Thyroid gland (tissue), 4 donors: ENCODE measurements at places on chromosomes 5 and 9. TPM values are rescaled to one million over a fixed set of nuclear protein-coding genes. Genes with fewer than 3 reads are reported as not detected.
A peak's percentile ranks its signal among the peaks of the same experiment; 100 is the strongest.

GRCh38 chr9:84254972-84255371, 85.6 kb downstream of the SLC28A3 start:
- DNase-seq, result peak; percentile 96

GRCh38 chr5:6788439-6788838, 75.2 kb downstream of the TENT4A start:
- no peak for DNase-seq

- no peak for DNase-seq
These were observed 2.5 kb downstream of the IL7R start for GRCh38 chr5:35859101-35859661.

GRCh38 chr5:113053511-113053995, 77.0 kb downstream of the DCP2 start:
- DNase-seq, result no peak

Gene DNAJB5
- 18.7 TPM for total RNA-seq

- no peak for DNase-seq
These were observed 132.3 kb upstream of the TAF11L2 start for GRCh38 chr5:17365811-17366138.

Gene PSIP1
- 57.0 TPM for total RNA-seq

DNA sequence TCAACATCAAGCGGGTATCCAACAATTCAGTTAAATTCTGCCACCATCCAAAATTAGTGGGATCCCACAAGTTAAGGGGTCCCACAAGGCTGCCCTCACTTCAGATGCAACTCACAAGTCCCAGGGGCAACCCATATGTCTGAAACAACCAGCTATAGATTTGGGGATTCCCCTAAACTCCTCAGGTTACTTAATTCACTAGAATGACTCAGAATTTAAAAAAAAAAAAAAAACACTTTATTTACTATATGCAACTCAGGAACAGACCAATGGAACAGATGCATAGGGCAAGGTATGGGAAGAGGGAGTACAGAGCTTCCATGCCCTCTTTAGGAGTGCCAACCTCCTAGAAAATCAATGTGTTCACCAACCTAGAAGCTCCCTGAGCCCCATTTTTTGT, 15.1 kb downstream of the AUH start:
- DNase-seq, result no peak

- DNase-seq, result no peak
These were observed 526.3 kb downstream of the GABRG2 start for GRCh38 chr5:162593881-162594280.

Gene CKMT2
- 9.7 TPM for total RNA-seq

- no peak for DNase-seq
These were observed 4.4 kb upstream of the BHMT start for GRCh38 chr5:79107020-79107796.

- DNase-seq, result no peak
These were observed 22.3 kb upstream of the SNAPC3 start for GRCh38 chr9:15400281-15400941.

Gene DMRT3
- 9.1 TPM for total RNA-seq

- DNase-seq, result no peak
These were observed 153.2 kb upstream of the MEF2C start for GRCh38 chr5:89036166-89036565.
